Fibroblast of the aortic adventitia (primary cell): ENCODE measurements at places on chromosomes 5 and 9. TPM values are rescaled to one million over a fixed set of nuclear protein-coding genes. Genes with fewer than 3 reads are reported as not detected.

DNA sequence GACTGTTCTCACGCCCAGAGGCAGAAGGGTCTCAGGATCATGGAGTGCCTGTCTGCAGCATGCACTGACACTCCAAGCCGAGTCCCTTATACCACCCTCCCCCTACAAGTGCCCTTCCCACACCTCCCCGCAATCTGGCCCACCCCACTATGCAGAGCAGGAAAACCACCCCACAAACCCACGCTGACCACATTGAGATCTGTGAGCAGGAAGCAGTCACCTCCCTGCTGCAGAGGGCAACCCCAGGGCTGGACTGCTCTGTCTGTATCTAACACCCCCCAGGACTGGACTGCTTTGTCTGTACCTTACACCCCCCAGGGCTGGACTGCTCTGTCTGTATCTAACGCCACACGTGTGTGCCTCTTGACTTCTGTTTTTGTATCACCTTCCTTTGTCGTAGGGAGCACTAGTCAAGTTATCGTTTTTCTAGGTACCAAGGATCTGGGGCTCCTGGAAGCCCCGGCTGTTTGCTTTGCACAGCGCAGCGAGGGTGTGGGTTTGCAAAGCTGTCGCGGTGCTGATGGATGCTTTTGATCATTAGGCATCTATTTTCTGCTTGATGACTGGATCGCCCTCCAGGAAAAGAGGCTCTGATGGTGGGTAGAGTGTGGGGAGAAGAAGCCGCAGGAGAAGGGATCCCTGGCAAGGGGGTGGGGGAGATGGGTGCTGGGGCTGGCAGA is 21.5 kb downstream of the OLFM1 start:
- no peak for DNase-seq

DNA sequence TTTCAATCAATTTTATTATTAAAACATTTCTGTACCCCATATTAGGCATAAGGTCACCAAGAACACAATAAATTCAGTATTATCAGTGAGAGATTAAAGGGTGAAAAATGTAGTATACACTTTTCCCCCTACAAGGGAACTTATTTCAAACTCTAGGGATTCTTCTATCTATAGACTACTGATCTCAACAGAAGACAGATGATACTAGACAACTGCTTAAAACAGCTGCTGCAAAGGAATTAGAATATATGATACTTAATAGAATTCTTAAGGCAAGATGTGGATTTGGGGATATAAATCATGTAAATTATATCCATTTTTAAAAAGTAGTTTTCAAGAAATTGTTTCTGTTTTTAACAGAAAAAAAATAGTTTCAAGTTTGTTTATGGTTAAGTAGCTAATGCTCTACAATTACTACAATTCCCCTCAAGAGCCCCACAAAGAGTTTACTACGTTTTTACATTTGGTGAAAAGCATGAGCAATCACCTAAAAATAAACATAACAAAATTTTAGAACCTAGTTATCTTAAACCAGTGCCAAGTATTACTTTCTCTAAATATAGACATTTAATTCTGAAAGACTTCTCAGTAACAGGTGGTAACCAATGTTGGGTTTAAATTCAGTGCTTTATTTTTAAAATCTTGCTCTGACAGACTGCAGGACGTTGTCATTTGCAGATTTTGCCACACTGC is 6.0 kb downstream of the KIF24 start:
- no peak for DNase-seq

- DNase-seq, result peak; percentile 76
These were observed 117.7 kb downstream of the STARD4 start for GRCh38 chr5:111394586-111394985.

Gene KIF4B
- total RNA-seq, result not detected in 2 replicates

DNA sequence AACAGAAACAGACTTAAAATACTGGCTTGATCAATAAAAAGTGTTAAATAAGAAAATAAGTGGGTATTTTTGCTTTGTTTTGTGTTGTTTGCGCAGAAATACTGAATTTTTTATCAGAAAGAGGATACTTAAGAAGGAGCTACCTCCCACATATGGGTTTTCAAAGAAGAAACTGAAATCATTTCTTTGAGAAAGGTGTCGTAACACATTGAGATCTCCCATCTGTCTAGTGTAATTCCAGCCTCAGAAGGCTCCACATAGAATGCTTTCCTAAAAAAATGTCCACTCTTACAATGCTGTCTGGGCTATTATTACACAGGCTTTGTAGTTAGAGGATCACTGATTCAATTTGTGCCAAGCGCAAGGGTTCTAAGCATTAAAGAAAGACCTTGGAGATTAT is 226.2 kb downstream of the EPB41L4A start:
- peak; percentile 19 for DNase-seq

- DNase-seq, result peak; percentile 29
These were observed 9.4 kb upstream of the REEP5 start for GRCh38 chr5:112931473-112931872.

Gene SSBP2
- total RNA-seq, result 11.3 and 34.3 TPM in 2 replicates

DNA sequence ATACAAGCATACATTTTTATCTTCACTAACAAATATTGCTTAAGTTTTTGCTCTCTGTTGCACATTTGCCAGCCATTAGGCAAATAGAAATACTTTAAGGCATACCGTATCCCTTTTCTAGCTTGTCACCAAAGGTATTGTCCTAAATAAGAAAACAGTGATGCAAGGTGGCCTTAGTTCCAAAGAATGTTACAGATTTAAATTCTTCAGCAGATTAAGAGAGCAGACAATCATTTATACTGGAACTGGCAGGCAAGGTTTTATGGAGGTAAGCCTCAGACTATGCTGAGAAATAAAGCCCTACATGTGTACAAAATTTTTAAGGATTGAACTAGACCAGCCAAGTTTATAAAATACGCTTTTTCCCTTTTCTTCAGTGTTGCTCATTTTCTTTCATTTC is 247.8 kb downstream of the IZUMO3 start:
- DNase-seq, result no peak

Gene FOXD4L6
- not detected in 2 replicates for total RNA-seq

Gene HK3
- not detected in 2 replicates for total RNA-seq

DNA sequence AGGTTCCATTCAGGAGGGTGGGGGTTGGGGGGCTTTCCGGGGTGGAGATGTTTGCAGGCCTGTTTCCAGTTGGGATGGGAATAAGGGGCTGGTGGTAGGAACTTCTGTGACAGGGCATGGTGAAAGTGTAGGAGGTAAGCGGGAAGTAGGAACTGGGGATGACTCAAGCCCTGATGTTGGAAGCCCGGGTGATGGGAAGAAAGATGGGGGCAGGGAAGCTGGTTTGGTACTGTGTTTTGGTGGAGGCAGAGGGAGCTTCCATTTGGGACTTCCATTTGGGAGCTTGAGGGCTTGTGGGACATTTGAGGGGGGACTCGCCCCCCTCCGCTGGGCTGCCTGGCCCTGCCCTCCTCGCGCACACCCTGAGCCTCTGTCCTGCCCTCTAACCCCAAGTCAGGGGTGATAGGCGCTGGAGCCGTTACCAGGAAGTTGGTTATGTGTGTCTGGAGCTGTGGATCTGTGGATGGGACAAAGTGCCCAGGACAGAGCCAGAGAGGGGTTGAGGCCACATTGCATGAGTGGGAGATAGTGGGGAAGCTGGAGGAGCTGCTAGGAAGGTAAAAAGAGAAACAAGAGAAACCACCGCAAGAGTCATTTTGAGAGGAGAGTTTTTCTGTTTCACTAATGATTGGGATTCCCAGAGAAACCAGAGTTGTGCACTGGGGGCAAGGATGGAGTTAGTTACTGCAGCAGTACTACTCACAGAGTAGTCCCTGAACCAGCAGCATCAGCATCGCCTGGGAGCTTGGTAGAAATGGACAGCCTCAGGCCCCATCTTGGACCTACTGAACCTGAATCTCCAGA is 6.6 kb downstream of the RGS14 start:
- no peak for DNase-seq

DNA sequence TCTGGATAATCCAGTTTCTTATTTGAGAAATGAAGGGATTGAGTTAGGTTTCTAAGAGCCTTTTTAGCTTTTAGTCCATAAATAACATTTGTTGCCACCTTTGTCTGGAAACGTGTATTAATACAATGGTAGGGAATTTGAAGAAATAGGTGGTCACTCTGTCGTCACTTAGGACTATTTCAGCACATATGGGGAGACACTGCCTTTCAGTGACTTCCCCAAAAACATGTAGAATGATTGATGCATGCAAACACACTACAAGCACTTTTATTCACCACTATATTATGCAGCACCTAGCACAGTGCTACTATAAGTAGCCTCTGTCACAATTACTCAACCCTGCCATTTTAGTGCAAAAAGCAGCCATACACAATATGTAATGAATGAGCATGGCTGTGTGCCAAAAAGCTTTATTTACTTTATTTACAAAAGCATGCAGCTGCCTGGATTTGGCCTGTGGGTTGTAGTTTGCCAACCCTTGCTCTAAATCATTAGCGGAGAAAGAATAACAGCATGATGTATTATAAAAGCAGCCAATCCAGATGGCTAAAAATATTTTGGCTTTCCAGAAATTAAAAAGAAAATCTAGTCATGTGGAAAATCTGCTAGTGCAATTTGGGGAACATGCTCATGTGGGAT is 154.2 kb upstream of the HMHB1 start:
- DNase-seq, result no peak

GRCh38 chr9:135480071-135480939 is 723 bp downstream of the PPP1R26 start:
- DNase-seq, result no peak

GRCh38 chr5:170450061-170450669 is 53.7 kb upstream of the KCNIP1 start:
- DNase-seq, result no peak

DNA sequence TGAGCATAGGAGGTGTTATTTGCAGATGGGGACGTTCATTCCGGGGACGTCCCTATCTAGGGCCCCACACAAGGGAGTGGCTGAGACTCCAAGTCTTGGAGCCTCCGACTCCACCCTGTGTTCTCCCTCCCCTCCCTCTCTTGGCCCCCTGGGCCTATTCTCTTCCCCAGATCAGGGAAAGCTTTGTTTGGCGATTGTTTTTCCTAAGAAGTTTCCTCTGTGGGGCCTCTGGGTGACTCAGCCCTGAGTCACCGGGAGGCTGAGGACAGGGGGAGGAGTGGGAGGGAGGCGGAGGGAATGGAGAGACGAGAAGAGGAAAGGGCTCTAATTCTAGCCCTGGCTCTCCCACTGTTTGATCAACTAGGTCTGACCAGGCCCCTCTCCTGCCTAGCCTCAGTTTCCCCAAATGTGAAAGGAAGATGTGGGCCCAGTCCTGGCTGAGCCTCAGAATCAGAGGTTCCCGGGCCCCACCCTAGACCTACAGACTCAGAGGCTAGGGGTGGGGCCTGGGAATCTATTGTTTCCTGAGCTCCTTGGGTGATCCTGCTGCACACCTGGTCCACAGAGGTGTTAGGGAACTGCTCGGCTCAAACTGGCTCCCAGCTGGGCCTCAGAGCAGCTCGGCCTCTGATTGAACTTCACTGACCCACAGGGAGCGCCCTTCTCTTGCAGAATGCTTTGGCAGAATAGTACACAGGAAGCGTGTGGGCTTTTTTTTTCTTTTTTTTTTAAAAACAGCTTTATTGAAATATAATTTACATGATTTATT is 19.2 kb downstream of the GSN start:
- DNase-seq, result peak; percentile 96

Gene MLANA
- total RNA-seq, result not detected in 2 replicates

GRCh38 chr5:106171132-106171531 is 1499.6 kb downstream of the EFNA5 start:
- peak; percentile 52 for DNase-seq

GRCh38 chr5:78568212-78568611 is 80.4 kb downstream of the LHFPL2 start:
- no peak for DNase-seq

- DNase-seq, result no peak
These were observed 4.2 kb upstream of the FAM163B start for GRCh38 chr9:133613432-133613831.

Gene ZNF782
- 2.3 and 7.1 TPM in 2 replicates for total RNA-seq

GRCh38 chr5:115532517-115532916 is 12.1 kb downstream of the FEM1C start:
- DNase-seq, result no peak

Gene AGXT2
- total RNA-seq, result not detected in 2 replicates

Gene GPRIN1
- total RNA-seq, result 1.7 and 7.1 TPM in 2 replicates

DNA sequence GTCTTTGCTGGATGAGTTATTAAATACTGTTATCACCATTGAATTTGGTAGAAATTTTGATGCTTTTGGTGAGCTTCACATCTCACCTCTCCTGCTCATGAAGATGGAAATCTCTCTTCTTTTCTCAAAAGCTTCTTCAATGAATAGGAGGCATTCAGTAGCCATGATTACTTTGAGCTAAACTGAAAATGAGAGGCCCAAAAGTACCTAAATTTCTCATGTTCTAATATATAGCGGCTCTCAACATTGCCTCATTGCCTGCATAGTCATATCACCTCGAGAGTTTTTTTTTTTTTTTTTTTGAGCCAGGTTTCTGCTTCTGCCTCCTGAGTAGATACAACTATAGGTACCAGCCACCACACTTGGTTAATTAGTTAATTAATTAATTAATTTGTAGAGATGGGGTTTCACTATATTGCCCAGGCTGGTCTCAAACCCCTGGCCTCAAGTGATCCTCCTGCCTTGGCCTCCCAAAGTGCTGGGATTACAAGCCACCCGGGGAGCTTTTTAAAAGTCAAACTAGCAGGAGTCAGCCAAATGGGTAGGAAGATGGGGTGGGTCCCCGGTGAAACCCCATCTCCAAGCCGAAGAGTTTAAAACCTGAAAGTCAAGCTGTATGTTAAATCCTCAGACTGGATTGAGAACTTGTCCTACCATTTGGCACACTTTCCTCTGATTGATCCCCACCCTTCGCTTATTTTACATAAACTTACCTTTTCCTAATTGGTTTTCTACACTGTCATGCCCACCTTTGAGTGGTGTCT is 169.0 kb downstream of the DOCK2 start:
- no peak for DNase-seq

GRCh38 chr9:132505991-132506655 is 76.3 kb upstream of the BARHL1 start:
- no peak for DNase-seq

GRCh38 chr9:131266266-131267229 is 9.8 kb downstream of the FAM78A start:
- no peak for DNase-seq

GRCh38 chr9:135551031-135551430 is 5.1 kb downstream of the OBP2A start:
- no peak for DNase-seq

- DNase-seq, result no peak
These were observed 148.9 kb upstream of the SPEF2 start for GRCh38 chr5:35468811-35469210.

Gene CDH9
- total RNA-seq, result 0.16 TPM in 1 of 2 replicates, not detected in the other

DNA sequence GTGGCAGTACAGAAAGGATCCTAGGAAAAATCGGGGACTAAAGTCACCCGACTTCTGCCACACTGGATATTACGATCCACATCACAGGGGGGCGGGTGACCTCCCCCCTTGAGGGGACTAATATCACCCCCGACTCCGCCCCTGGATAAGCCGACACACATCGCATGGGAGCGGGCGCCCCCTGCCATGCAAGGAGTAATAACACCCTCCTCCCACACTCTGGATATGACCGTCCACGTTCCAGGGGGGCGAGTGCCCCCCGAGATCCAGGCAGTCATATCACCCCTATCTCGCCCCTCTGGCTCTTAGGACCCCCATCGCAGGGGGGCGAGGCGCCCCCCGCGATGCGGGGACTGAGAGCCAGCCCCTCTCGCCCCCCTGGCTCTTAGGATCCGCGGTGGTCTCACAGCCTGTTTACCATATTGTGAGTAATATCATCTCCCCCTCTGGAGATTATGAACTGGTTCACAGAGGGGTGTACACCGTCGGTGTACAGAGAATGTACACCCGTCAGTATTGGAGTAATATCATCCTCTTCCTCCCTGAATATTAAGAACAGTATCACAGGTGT is 423.0 kb downstream of the DIRAS2 start:
- DNase-seq, result no peak

- peak; percentile 95 for DNase-seq
These were observed at the start of gene ZCCHC7 for GRCh38 chr9:37119907-37120842. ZCCHC7 (plus strand) TSS chr9:37120574.

- DNase-seq, result no peak
These were observed 38.4 kb upstream of the ASS1 start for GRCh38 chr9:130406278-130406895.
